GM23338 (cell line): ENCODE measurements at places on chromosomes 12 and 14.

- DNase-seq: no peak
Observed at GRCh38 chr14:64722842-64723447, 18.7 kb downstream of the PLEKHG3 start.

- no peak for DNase-seq
Observed at GRCh38 chr12:65655074-65655493, 169.2 kb upstream of the HMGA2 start.

- no peak for DNase-seq
Observed at GRCh38 chr12:15546102-15546701, 223.9 kb downstream of the PTPRO start.

DNA sequence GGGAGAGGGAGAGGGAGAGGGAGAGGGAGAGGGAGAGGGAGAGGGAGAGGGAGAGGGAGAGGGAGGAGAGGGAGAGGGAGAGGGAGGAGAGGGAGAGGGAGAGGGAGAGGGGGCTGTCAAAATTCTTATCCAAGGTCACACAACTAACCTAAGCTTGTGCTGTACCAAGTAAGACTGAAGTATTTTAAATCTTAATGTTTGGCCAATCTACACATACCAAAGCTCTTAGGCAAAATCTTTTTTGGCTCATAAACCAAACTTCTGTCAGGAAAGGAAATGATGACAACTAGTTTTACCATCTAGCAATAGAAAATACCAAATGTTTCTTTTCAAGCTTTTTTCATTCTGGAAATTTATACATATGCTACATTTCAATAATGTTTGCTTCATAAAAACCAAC lies 33.8 kb downstream of the CCDC38 start:
- no peak for DNase-seq

DNA sequence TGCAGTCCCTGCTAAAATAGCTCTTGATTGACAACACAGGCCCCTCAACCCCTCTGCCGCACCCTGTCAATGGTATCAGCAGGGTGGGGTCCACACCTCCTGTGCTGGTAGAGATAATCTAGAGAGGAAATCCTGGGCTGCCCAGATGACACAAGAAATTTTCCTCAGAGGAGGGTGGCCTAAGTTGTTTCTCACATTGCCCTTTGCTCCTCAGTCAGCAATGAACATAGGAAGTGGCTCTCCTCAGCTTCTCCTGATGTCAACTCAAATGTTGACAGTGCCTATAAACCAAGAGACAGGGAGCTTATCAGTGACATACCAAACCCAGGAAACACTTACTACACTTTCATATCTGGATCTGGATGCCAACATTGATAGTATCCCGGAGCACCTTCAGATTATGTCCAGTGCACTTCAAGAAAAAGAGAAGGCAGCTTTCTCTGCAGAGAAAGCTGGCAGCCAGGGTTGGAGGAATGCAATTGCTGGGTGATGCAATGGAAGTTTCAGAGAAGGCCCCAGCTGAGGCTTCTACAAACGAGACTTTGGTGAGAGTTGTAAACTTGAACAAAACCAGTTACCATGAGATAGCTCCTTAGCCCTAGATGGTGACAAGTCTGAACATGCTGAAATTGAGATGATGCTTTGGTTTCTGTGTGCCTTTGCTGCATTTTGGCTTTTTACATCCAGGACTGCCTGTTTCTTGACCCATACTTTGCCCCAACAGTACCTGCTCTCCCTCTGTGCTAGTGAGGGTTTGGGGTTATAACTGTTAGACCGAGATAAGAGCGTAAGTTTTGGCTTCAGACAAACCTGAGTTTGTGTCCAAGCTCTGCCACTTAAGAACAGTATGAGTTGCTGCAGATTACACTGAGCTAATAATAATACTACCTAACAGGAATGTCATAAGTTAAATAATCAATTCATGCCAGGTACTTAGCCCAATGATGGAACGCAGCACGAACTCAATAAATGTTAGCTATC lies 183.5 kb downstream of the NUAK1 start:
- DNase-seq: no peak

- DNase-seq: no peak
Observed at GRCh38 chr12:69490920-69491643, 20.9 kb downstream of the FRS2 start.

- peak; percentile 76 for DNase-seq
Observed at GRCh38 chr14:54567224-54567638, 303 bp downstream of the SAMD4A start.

DNA sequence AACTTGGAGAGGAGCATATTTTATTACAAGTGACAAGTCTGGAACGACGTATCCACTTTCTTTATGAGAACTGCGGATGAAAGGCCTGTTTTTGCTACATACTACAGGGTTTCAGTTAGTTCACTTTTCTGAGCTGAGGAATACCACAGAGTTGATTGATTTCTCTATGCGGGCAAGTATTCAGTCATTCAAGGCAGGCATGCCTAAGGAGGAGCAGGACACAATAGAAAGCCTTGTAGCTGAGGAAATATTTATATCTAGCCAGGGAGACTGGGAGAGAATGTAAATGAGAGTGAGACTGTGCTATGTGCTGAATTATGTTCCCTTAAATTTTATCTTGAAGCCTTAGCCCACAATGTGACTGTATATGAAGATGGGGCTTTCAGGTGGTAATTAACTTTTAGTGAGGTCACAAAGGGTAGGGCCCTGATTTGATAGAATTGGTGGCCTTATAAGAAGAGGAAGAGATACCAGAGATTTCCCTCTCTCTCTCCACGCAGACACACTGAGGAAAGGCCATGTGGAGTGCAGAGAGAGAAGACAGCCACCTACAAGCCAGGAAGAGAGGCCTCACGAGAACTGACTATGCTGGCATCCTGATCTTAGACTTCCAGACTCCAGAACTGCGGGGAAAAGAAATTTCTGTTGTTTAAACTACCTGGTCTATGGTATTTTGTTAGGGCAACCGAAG lies 459.0 kb upstream of the ATP2B1 start:
- DNase-seq: no peak

DNA sequence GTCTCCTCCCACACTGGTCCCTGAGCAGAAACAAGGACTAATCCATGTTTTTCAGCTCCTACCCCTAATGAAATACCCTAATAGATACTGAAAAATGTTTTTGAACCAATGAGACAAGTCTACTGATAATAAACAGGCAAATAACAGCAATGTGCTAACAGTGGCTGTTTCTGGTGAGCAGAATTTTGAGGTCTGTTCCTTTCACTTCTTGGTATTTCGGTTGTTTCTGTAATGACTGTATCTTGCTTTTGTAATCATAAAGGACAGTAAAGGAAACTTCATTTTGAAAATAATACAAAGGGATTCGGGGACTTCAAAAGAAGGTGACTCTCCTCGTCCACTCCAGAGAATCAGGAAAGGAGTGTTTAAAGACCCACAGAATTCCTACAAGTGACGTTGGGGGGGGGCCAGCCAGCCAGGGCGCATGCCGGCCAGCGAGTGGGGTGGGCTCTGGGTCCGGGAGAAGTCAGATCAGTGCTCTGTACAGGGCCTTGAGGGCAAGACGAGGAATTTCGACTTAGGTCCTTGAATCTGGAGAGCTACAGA lies 1.1 kb upstream of the CD9 start:
- no peak for DNase-seq

DNA sequence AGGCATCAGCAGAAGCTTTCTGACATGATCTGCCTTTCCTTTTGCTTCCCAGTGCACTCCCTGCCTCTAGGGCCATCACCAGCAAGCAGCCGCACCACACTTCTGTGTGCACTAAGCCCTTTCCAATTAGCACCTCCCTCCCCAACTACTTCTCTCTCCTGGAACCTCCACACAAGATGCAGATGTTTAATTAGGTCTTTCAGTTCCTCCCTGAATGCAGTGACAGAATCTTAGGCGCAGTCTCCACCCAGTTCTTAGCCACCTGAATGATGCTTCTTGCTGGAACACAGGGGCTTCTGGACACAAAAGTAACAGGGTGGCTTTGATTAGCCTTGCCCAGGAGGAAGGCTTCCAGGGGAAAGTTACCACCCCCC lies 32.9 kb downstream of the NIN start:
- DNase-seq: no peak
